Germinal center (tissue), 1 donor: ENCODE measurements at places on chromosomes 2 and 18.

- DNase-seq: no peak
These were observed 181.1 kb downstream of the INO80D start for GRCh38 chr2:205904873-205905272.

DNA sequence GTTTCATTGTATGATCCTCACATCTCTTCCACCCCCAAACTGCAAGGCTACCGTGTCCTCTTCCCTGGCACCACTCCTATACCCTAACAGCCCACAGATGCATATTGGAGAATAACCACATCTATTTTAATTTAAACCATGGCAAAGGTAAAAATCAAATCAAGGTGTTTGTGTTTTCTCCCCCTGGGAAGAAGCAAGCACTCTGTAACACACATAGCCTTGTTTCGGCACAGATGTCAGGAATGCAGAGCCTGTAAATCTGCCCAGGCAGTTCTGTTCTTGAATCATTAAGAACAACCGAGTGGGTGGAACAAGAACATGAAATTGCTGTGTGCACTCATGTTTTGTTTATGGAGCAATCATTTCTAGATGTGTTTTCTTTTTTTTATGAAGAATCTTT lies 6.8 kb upstream of the COX7A2L start:
- no peak for DNase-seq

DNA sequence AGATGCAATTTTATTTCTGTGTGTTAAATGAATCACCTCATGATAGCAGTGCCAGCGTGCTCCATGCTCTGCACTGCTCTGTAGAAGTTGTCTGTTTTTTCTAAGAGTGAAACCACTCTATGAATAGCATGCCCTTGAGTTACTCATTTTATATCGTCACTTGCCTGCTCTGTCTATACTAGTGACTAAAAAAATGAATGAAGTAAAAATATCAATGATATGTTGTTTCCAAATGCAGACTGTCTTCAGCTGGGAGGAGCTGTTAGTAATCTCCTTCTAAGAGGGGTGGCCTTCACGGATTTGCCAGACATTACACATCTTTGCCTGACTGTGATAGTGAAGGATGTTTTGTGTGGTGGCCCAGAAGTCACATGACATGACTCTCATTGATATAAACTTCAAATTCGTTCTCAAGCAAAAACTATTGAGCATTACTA lies 852.1 kb downstream of the CNTNAP5 start:
- no peak for DNase-seq

GRCh38 chr2:240952496-240953246 lies 45.7 kb upstream of the SNED1 start:
- no peak for DNase-seq

- DNase-seq: no peak
These were observed 290.4 kb upstream of the POU3F3 start for GRCh38 chr2:104563398-104563996.

- DNase-seq: no peak
These were observed 81.6 kb downstream of the DDX1 start for GRCh38 chr2:15672961-15673918.

DNA sequence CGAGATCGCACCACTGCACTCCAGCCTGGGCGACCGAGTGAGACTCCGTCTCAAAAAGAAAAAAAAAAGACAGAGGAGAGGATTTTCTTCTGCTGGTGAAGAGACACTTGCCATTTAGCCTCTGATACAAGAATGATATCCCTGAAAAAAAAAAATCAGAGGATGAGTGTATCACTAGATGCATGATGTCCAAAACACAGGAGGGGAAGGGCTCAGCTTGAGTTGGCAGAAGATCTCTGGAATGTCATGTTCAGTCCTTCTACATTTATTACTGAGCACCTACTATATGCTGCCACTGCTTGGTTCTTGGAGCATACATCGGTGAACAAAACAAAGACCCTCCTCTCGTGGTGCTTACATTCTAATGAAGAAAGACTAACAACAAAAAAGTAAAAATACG lies 10.9 kb upstream of the PKDCC start:
- DNase-seq: no peak

DNA sequence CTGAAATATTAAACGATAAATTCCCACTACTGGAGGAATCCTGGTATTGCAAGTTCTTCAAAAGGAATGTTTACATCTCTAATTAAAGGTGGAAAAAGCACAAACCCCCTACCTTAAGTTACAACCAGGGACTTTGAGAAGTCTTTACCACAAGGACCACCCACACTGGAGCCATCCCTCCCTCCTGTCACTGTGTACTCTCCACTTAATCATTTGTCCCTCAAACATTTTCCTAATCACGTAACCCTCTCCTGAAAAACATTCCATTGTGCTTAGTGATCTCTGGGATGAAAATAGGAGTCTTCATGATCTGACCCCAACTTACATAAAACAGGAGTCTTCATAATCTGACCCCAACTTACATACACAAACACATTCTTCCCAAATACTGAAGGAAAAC lies 85.7 kb downstream of the SUCLG1 start:
- DNase-seq: no peak

DNA sequence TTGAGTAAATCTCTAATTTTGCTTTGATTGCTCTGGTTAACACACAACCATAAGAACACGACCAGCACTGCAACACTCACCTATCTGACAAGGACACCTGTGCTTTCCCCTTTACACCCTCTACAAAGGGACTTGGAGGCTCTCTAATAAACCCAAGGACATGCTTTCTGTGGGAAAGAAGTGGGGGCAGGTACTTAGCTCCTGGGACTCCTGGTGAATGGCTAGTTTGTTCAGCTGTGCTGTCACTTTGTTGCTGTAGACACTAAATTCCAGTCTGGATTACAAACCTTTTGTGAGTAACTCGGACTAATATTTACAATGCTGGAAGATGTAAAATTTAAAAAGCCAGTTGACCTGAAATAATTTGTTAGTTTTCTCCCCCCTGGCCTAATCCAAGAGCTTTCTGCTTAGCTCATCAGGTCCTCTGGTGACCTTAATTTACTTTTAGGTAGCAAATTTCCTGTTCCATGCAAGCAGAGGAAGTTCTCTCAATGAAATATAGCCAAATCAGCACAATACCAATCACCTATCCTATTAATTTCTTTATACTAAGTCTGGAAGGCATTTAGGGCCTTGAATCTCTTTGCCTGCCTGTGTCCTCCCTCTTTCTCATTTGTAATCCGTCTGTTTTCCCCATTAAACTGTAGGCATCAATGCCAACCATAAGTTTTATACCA lies 67.5 kb downstream of the PLCL1 start:
- no peak for DNase-seq

- DNase-seq: no peak
These were observed 4.3 kb downstream of the AGPS start for GRCh38 chr2:177396703-177397460.

- DNase-seq: no peak
These were observed 33.4 kb downstream of the TMEM18 start for GRCh38 chr2:643761-644160.

DNA sequence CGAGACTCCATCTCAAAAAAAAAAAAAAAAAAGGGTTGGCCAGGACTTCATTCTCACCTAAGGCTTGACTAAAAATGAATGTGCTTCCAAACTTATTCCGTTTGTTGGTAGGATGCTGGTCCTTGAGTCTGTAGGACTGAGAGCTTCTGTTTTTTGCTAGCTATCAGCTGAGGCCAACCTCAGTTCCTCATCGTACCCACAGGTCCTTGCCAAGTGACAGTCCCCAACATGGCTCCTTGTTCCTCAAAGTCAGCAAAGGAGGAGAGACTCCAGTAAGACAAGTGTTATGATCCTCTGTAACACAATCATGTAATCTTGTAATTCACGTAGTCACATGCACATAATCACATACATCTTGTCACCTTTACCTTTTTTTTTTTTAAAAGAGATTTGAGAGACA lies 37.0 kb downstream of the HAUS1 start:
- no peak for DNase-seq

DNA sequence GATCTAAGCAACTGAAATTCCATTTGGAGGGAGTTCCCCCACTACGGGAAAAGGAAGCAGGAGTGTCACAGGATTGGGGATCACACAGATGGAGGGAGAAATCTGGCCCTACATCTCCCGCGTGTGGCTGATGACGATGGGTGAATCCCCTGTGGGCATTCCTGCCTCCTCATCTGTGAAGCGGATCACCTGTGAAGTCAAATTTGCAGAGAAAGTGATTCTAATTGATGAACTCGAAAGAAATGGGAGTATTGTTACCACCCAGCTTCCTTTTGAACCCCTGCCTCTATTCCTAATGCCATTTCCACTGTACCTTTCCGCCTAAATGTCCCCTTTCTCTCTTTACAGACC lies 92.0 kb downstream of the CMPK2 start:
- peak; percentile 46 for DNase-seq

GRCh38 chr2:234481301-234481700 lies 15.6 kb downstream of the ARL4C start:
- DNase-seq: no peak

- DNase-seq: no peak
These were observed 257.6 kb downstream of the CYP26B1 start for GRCh38 chr2:71889759-71890684.

- DNase-seq: no peak
These were observed 20.9 kb upstream of the BAZ2B start for GRCh38 chr2:159637240-159637639.

GRCh38 chr2:70471129-70471528 lies 82.5 kb downstream of the TGFA start:
- no peak for DNase-seq

- no peak for DNase-seq
These were observed 125.8 kb downstream of the NETO1 start for GRCh38 chr18:72742002-72742401.

GRCh38 chr2:112996635-112997034 lies 8.6 kb upstream of the IL36A start:
- DNase-seq: no peak

DNA sequence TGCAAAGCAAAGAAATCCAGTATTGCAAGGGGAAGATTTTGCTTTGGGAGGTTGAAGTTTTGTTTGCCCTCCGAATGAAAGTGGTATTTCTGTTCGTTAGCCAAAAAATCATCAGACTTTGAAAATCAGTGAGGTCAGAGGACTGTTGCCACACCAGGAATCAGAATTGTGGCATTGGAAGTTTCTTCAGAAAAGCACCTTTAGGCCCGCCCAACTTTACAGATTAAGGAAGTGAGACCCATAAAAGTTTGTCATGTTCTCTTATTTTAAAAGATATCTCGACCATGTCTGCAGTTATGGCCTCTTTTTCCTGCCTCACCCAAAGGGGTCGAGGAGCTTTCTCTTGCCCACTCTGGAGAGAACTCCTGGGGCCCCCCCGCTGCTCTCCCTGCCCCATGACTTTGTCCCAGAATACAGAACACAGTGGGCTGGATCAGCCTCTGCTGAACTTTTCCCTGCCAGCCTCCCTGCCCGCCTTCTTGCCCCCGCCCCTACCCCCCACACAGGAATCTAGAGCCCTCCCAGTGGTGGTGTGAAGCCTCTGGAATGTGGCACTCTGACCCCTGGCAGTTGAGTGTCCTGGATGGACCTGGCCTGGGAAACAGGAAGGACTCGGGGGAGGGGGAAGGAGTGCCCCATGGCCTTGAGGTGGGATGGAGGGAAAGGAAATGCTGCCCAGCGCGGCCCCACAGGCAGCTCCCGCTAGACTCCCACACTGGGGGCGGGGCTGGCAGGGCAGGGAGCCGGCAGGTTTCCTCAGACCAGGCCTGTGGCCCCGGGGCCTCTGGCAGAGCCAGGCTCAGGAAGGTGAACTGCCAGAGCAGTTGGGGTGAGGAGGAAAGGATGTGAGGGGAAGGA lies 25.3 kb downstream of the CRIM1 start:
- DNase-seq: no peak

- DNase-seq: no peak
These were observed 143.2 kb downstream of the MEIS1 start for GRCh38 chr2:66578054-66578686.

GRCh38 chr18:48838921-48839818 lies 111.6 kb downstream of the SMAD7 start:
- DNase-seq: no peak

DNA sequence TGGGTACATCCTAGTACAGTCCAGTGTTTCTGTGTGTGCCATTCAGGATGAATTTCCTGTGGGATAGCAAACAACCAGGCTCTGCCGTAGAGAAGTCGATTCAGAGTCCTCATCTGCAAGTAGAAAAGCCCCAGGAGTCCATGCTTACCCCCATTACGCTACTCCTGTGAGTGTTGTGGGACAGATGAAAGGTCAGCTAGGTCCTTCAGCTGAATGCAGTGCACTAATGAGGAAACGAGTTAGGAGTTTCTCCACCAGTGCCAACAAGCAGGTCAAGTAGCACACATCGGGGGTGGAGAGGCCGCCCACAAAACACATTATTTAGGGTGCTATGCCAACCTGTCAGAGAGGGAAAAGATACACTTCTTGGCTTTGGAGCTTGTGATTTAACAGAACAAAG lies 2.5 kb upstream of the GPR39 start:
- DNase-seq: no peak

DNA sequence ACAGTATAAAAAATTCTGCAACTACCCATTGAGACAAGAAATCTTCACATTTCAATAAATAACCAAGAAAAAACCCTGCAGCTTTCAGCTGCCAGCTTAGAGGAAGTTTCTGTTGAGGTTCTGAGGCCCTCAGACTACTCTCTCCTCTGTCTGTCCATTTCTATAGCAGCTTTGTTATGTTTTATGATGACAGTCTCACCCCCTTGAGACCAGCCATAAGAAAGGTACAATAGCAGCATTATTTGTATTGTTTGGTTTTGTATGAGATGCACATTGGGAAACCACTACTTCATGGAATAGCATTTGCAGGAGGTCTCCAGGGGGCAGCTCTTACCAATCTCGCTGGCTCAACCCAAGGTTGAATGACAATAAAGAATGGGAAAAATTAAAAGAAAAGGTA lies 334.6 kb upstream of the VRK2 start:
- DNase-seq: no peak

DNA sequence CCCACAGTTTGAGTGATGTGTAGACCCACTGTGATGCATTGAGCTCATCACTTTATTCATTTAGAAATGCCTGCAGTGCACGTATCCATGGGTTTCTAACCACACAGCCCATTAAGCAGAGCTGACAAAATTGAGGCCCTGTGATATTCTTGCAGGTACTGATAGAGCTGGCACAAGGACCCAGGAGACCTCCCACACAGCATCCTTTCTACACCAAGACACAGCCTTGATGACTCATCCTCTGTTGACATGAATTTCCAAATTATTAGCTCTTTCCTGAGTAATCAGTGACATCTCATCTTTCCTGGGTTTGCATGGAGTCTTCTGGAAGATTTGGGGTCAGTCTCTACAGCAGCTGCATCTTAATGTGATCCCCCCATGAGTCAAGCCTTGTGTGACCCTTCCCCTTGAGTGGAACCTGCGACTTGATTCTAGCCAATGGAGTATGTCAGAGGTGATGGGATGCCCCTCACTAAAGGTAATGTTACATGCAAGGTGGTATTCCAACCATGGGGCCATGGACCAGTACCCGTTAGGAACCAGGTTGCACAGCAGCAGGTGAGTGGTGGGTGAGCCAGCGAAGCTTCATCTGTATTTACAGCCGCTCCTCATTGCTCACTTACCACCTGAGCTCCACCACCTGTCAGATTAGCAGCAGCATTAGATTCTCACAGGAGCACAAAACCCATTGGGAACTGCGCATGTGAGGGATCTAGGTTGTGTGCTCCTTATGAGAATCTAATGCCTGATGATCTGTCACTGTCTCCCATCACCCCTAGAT lies 181.1 kb upstream of the ARL4C start:
- no peak for DNase-seq

- DNase-seq: no peak
These were observed 127.9 kb downstream of the THADA start for GRCh38 chr2:43467891-43468290.

- DNase-seq: no peak
These were observed 88.0 kb downstream of the C1D start for GRCh38 chr2:67974559-67975430.

- DNase-seq: no peak
These were observed 27.6 kb downstream of the ANKAR start for GRCh38 chr2:189702071-189702470.

- no peak for DNase-seq
These were observed 69.9 kb downstream of the CTAGE1 start for GRCh38 chr18:22347606-22348511.
